ENCODE measurements at places on chromosomes 5 and 9. TPM values are rescaled to one million over a fixed set of nuclear protein-coding genes. Genes with fewer than 3 reads are reported as not detected.

DNA sequence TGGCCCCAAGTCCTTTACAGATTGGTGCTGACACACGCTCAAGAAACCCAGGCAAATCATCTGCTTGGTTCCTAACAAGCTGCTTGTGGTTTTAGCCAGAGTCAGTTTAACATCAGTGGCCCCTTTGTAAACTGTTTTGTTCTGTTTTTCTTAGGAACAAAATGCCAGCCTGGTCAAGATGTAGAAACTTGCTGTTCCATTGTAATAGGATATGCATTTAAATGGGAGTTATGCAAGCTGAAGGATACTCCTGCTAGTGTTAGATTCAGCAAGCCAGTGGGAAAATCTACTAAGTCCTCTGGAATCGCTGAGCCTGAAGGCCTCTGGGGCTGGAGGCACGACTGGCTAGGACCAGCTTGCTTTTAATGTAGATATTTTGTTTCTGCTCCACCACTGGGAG, 391.1 kb downstream of the TLE4 start:
- DNase-seq = no peak

- DNase-seq = no peak
These were observed 11.0 kb upstream of the EEIG1 start for GRCh38 chr9:127991757-127992274.

GRCh38 chr9:23746317-23746716, 79.7 kb downstream of the ELAVL2 start:
- DNase-seq = no peak

DNA sequence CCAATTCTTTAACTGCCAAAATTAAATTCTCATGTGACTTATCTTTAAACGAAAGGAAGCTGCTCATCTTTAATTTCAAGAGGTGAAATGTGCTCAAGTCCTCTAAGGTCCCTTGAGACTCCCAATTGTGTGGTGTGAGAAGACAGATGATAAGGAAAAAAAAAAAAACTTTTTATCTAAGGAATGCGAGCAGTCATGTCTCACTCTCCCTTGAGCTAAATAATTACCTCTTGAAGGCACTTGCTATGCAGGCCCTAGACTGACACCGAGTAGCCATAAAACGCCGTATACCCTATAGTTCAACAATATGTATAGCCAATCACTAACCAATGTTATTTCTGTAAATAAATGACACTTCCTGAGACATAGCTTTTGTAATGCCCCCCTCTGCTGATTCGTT, 1.5 kb upstream of the DTWD2 start:
- DNase-seq = no peak

- DNase-seq = no peak
These were observed 80.7 kb downstream of the FSTL4 start for GRCh38 chr5:133531594-133531993.

GRCh38 chr9:136765041-136765440, 723 bp upstream of the LCN15 start:
- DNase-seq = no peak

DNA sequence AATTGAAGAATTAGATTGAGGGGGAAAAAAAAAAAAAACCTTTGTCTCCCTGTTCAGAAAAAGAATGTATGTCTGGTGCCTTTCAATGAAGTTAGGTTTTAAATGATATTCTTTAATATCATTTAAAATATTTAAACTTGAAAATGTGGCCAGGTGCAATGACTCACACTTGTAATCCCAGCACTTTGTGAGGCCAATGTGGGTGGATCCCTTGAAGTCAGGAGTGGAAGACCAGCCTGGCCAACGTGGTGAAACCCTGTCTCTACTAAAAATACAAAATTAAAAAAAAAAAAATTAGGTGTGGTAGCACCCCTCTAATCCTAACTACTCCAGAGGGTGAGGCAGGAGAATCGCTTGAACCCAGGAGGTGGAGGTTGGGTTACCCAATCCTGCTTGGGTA, 111.1 kb upstream of the RASA1 start:
- no peak for DNase-seq

RUFY1 gene
- total RNA-seq = 40.3 TPM

PLEKHG4B gene
- 0.48 TPM for total RNA-seq

DNA sequence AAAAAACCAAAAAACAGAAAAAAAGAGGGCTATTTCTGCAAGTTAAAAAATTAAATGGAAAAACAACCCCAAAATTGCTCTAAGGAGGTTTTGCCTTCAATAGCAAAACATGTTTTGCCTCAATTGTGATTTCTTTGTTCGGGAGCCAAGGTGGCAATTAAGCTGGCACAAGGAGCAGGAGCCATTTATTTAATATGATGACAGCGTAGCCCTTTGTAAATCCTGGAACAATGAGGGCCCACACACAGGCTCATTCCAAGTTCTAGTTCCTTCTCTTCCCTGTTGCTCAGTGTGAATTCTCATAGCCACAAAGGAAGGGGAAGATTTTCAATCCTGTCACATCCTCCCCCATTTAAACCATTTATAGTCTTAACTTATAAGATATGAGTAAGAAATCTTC, 353.2 kb downstream of the PDE4D start:
- DNase-seq = no peak

DNA sequence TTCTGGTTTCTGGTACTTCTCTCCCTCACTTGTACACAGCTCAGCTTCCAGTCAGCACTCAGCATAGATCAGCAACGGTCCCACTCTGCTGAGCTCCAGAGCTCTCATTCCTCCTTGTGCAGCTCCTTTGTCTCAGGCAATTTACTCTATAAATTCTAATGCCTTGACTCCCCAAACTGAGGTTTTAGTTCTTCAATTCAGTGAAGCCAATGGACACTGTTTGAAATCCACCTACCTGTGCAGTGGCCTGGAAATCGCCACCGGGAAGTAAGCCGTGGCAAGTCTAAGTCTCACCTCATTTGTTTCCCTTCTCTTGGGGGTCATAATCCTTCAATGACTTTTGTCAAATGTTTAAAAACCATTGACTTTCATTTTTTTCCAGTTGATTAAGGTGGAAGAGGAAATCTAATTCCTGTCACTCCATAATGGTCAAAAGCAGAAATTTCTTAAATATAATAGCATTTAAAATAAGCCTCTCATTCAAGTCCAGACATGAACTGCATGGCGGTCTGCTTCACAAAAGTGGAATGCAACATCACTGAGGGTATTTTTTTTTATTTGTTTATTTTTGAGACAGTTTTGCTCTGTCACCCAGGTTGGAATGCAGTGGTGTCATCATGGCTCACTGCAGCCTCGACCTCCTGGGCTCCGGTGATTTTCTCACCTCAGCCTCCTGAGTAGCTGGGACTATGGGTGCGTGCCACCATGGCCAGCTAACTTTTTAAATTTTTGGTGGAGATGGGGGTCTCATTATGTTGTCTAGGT, 79.6 kb downstream of the C7 start:
- no peak for DNase-seq

GRCh38 chr5:127892467-127893207, 189.4 kb downstream of the CCDC192 start:
- peak; percentile 33 for DNase-seq

GRCh38 chr5:112923148-112923917, 1.3 kb upstream of the REEP5 start:
- DNase-seq = no peak

DNA sequence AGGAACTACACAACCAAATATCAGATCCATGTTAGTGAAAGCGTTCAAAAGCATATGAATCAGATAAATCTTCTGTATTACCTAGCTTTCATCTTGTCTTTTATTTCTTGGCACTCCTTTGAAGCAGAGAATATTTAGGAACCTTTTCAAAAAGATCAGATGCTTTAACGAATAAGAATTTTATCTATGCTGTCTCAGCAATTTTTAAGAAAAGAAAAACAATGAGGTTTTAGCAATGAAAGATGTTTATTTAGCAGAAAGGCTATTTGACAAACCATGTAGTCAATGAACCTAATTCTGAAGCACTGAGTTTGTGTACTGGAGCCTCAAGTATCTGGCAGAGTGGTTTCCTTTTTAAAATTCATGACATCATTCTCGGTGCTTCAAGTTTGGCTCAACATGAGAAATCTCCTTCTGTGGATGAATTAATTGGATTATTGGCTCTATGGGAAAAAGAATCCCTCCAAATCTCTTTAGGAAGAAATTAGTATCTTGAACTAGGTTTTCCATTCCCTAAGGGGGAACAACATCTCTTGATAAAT, 534.7 kb downstream of the CAAP1 start:
- no peak for DNase-seq

KCNV2 gene
- not detected for total RNA-seq

GRCh38 chr5:149778303-149779123, 48.4 kb downstream of the PPARGC1B start:
- DNase-seq = no peak

- DNase-seq = no peak
These were observed 117.0 kb downstream of the PCSK1 start for GRCh38 chr5:96316017-96316416.

RETREG1 gene
- total RNA-seq = not detected

GRCh38 chr5:141528291-141528984, 39.6 kb downstream of the PCDHGC5 start:
- DNase-seq = no peak

RNF44 gene
- 12.6 TPM for total RNA-seq

DNA sequence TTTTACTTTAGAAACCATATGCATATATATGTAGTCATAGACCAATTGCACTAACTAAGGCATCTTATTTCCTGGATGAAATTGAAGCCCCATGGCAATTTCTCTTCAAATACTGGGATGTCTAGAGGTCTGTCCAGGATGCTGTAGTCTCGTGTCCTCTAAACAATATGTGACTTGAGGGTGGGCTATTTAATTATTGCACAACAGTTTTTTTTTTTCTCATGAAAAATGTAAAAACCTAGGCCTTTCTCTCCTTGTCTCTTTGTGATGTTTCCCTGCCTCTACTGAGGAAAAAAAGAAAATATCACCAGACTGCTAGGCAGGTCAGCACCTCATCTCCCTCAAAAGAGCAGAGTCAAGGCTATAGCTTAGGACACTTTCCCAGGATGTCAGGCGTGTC, 34.6 kb downstream of the ZCCHC9 start:
- DNase-seq = no peak

DNA sequence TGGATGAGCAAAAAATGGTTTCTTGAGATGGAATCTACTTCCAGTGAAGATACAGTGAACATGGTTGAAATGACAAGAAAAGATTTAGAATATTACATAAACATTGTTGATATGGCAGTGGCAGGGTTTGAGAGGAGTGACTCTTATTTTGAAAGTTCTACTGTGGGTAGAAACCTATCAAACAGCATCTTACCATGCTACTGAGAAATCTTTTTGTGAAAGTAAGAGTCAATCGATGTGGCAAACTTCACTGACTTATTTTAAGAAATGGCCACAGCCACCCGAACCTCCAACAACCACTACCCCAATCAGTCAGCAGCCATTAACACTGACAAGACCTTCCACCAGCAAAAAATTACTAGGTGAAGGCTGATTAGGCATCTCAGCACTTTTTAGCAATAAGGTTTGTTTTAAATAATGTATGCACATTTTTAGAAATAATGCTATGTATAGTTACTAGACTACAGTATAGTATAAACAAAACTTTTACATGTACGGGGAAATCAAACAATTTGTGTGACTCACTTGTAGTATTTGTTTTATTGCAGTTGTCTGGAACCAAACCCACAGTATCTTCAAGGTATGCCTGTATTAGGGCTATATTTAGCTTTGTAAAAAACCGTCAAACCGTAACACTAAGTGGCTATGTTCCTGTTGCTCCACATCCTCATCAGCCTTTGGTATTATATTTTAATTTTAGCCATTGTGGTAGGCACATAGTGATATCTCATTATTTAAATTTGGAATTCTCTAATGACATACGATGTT, 30.6 kb upstream of the ADAMTS6 start:
- no peak for DNase-seq

GRCh38 chr9:38296807-38297206, 95.7 kb upstream of the ALDH1B1 start:
- DNase-seq = no peak

- DNase-seq = no peak
These were observed 3.9 kb downstream of the MEGF9 start for GRCh38 chr9:120710110-120710981.

GRCh38 chr9:117341151-117341550, 73.7 kb downstream of the ASTN2 start:
- no peak for DNase-seq

GRCh38 chr5:127070243-127070642, 3.1 kb downstream of the C5orf63 start:
- DNase-seq = peak; percentile 71

TRAF1 gene
- 4.2 TPM for total RNA-seq

- no peak for DNase-seq
These were observed 125.1 kb downstream of the ESM1 start for GRCh38 chr5:54860321-54860720.

GRXCR2 gene
- not detected for total RNA-seq

DNA sequence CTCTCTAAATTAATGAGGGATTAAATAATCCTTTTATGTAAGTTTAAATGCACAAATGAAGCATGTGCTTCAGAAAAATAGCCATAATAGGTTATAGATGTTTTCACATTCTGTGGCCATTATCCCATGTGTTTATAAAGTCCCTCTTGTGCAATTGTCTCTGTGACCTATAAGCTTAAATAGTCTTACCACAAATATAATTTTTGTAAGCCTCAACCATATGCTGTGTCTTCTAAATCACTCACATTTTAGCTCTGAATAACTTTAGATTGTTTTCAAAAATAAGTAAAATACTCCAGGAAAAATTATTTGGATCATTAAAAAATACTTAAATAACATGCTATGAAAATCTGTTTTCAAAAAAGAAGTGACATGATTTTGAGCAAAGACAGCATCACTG, 1894.7 kb downstream of the MAT2B start:
- no peak for DNase-seq

FREM1 gene
- 0.06 TPM for total RNA-seq

DNA sequence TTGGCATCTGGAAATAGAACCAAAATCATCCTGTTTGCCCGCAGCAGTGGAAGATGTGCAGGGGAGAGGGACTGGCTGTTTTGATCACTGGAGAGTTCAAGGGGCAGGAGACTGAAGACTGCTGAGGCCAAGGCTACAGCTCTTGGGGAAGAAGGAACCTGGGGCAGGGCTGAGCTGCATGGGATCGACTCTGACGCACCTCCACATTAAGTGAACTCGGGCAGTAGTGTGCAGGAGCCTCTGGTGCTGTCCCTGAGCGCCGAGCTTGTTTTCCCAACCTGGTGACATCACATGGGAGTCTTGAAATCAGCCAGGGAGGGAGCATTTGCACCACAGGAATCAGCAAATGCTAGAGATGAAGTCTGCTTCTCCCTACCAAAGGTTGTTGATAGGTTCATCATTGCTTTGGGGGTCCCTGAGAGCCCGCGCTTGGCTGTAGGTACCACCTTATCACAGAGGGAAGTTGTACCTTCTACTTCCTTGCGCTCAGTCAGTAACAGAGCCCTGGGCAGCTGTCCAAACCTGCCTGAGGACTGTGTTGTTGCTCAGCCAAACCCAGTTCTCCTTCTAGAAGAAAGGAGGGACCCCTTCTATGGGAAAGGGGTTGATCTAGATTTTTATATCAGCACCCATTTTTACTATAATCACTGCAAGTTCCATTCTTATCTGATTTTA, 52.3 kb upstream of the CTSL start:
- DNase-seq = no peak

Data from glomerular endothelial cell (primary cell).